ENCODE measurements at places on chromosomes 3 and 15. TPM values are rescaled to one million over a fixed set of nuclear protein-coding genes. Genes with fewer than 3 reads are reported as not detected.

The SPINK8 gene
- not detected for total RNA-seq

The NUDT16 gene
- total RNA-seq, result 16.4 TPM

The POPDC2 gene
- total RNA-seq, result 2.1 TPM

The GNAT1 gene
- not detected for total RNA-seq

The CERS3 gene
- total RNA-seq, result not detected

The NPAP1 gene
- not detected for total RNA-seq

The SMC4 gene
- total RNA-seq, result 34.1 TPM

The CAMKV gene
- 0.45 TPM for total RNA-seq
